ENCODE measurements at places on chromosomes 5 and 9.

DNA sequence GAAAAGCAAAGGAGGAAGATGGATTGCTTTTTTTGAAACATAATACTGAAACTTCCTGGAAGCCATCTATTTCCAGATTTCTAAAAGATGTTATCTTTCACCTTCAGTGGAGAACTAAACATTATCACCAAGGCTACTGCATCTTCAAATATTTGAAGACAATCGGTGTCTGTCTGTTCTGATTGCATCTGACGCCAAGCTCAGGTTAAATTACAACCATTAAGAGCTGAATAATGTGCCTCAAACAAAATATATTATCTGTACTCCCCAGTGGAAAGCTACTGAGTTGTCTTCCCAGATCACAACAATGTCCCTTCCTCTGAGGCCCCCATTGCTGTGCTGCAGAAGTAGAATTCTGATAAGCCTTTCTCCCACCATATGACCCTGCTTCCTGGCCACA is 342.3 kb downstream of the PLK2 start:
- DNase-seq, result no peak

- DNase-seq, result no peak
These were observed 190.6 kb upstream of the GRIA1 start for GRCh38 chr5:153299891-153300290.

DNA sequence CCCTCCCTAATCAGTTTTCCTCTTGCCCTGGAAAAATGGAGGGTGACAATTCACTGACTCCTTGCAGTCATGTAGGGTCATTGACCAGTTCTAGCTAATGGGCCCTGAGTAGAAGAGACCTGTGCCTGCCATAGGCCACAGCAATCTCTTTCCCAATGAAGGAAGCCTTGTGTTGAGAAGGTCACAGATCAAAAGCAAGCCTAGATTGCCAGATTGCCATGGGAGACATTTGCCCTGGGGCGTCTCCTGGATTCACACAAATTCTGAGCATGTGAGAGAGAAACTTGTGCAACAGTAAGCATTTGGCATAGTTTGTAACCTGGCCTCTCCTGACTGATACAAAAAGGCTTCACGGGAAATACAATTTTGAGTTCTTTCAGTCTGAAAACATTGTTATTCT is 148.0 kb downstream of the NUDT12 start:
- no peak for DNase-seq

- DNase-seq, result peak; percentile 69
These were observed 15.0 kb downstream of the GLIPR2 start for GRCh38 chr9:36151316-36152210.

DNA sequence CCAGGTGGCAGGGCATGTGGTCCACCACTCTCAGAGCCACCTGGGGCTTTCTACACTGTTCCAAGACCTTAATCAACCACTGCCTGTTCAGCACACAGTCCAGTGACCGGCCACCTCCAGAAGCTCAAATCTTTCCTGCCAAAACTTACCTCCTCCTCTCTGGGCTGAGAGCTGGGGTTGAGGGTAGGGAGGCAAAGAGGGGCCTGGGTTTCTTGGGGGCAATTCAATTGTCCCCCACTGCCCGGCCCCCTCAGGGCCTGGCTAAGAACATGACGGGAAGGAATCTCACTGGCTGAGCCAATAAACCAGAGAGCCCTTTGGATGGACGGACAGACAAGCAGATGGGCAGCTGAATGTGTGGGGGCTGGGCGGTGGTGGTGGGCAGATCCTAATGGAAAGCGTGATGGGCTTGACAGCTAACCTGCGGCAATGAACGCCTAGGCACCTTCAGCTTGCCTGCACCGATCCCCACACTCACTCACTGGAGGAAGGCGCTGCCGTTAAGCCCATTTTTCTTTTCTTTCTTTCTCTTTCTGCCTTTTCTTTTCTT is 5.4 kb downstream of the NR5A1 start:
- no peak for DNase-seq

DNA sequence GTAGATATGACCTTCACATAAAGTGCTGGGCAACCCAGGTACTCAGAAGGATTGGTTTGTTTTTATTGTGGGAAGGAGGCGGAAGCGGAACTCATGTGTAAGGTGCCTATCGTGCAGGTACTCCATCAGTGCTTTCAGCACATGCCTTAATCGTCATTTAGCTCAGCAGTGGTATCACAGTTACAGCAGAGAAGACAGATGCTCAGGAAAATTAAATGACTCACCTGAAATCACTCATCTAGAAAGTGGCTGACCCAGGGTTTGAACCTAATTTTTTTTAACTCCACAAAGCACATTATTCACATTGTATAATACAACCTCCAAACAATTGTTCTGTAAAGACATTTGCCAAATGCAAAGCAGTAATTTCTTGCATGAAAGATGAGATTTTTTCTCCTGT is 2.2 kb downstream of the C5orf46 start:
- no peak for DNase-seq

GRCh38 chr5:149062371-149063016 is 368 bp downstream of the SH3TC2 start:
- peak; percentile 47 for DNase-seq
